ENCODE measurements at places on chromosomes 6 and 20.

GRCh38 chr6:103269581-103269980 lies 1590.1 kb downstream of the HACE1 start:
- no peak for DNase-seq

GRCh38 chr20:2873747-2874041 lies 413 bp downstream of the PTPRA start:
- DNase-seq, result no peak

- no peak for DNase-seq
Observed at GRCh38 chr6:96652552-96652951, 89.6 kb downstream of the FHL5 start.

- peak; percentile 96 for DNase-seq
Observed at GRCh38 chr6:2245103-2245876, at the start of gene GMDS. Gene GMDS, minus strand, starts transcription at chr6:2245605.

DNA sequence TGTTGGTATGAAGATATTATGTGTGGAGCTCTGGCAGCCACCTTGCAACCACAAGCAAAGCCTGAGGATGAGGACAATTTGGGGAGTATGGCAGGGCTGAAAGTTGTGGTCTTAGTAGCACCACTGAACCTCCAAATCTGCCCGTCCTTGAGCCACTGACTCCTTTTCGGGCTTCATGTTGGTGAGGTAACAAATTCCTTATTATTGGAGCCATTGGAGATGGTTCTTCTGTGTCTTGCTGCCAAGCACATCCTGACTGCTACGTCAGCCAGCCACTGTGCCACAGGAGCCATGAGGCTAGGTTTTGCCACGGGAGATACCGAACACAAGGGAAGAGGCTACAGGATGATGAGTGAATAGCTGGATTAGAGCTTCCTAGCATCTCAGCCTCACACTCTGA lies 201.6 kb downstream of the BMP7 start:
- DNase-seq, result no peak

DNA sequence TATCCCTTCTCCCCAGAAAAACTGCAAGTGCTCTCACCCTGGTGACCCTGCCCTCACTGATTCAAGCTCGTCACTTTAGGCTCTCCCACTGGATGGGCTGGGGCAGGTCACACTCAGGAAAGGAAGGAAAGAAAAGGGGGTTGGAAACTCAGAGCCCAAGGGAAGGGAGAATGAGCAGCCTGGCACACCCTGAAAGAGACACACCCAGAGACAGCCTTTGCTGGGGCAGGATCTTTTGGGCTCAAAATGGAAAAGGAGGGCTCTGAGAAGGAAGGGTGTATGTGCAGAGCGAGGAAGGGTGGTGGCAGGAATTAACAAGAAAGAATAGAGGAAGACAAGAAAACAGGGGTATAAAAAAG lies 2.5 kb downstream of the PPP1R18 start:
- no peak for DNase-seq

DNA sequence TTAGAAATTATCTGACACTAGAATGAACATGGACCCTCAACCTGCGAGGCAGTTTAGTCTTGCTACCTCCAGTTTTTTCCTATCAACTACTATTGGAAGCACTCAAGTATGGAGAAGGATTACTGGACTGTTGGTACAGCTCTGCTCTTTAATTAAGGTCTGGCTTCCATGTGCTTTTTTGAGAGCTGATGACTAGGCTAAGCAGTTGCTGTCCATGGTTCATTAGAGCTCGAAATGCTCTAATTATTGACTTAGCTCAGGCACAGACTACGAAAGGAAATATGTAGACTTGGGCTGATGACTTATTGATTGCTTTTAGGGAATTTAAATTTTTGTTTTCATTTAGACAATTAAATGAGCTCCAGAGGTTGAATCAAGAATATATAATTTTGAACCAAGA lies 1281.6 kb downstream of the HACE1 start:
- DNase-seq, result no peak

DNA sequence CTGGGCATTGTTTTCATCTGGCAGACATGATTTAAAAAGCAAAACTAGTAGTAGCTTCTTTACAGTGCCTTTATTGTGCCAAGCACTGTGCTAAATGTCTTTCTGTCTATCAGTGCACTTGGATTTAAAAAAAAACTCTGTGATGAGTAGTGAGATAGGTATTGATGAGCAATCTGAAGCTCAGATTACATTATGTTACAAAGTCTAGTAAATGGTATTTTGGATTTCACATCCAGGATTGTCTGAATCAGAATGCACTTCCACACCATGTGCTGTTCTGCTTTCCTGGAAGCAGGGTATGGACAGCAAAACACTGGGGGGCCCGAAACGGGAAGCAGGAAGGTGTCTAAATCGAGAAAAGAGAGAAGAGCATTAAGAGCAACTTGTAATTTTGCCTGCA lies 103.4 kb upstream of the CCN2 start:
- DNase-seq, result no peak

DNA sequence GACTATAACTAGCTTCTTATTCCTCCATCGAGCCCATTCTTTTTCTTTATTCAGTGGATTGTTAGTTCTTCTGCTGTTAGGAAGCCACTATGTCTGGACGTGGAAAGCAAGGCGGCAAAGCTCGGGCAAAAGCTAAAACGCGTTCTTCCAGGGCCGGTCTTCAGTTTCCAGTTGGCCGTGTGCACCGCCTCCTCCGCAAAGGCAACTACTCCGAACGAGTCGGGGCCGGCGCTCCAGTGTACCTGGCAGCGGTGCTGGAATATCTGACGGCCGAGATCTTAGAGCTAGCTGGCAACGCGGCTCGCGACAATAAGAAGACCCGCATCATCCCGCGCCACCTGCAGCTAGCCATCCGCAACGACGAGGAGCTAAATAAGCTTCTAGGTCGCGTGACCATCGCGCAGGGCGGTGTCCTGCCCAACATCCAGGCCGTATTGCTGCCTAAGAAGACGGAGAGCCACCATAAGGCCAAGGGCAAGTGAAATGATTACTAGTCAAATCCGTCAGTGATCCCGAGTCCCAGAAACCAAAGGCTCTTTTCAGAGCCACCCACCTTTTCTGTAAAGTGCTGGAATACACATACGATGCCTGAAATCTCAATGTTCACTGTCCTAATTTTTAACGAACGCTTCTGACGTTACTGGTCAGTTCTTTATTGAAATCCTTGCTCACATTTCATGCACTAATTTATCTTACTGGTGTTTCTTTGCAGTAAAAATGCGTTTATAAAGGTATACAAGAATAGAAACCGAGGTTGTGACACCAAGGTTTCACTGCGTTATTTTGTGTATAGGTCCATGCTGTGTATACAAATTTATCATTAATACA lies 129.9 kb downstream of the HFE start:
- peak; percentile 97 for DNase-seq

DNA sequence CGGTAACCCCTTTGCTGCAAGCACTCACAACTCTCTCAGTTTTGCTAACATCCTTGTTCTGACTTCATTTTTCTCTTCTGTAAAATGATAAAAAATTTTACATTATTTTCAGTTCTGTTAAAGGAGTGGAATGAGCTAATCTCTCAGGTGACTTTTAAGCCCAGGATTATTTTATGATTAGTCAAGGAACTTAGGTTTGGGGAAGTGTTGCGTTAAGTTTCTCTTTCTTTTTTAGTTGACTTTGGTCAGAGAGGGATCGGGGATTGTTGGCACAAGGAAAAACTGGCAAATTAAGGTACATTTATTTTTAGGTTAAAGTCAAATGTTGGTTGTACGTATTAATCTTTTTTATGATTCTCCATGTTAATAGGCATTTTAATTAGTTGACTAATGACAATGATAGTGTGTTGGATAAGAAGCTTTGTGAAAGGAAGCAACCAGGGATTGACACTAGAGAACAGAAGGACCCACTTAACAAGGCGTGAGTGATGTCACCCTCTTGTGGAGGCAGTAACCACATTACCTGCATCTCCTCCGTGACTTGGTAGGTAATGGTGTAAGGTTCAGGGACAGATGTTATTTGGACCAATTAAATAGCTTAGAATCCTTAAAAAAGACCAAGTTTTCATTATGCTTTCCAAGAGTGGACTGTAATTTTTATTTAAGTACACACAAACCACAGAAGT lies 31.6 kb downstream of the CD83 start:
- DNase-seq, result no peak

DNA sequence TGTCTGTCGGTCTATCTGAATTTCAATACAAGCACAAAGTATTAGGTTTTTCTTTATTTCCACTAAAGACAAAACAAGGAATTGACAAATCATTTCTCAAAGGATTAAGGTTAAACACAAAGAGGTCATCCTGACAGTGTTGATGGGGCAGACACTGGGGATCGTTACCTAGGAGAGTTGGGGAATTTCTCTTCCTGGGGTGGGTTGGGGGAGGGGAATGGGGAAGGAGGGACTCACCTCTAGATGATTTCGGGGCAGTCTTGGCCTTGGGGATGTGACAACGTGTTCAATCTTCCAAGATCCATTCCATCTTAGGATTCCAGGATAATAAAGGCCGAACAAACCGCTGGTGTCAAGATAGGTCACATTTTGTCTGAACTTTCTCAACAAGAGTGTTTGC lies 35.4 kb upstream of the FOXA2 start:
- DNase-seq, result no peak

DNA sequence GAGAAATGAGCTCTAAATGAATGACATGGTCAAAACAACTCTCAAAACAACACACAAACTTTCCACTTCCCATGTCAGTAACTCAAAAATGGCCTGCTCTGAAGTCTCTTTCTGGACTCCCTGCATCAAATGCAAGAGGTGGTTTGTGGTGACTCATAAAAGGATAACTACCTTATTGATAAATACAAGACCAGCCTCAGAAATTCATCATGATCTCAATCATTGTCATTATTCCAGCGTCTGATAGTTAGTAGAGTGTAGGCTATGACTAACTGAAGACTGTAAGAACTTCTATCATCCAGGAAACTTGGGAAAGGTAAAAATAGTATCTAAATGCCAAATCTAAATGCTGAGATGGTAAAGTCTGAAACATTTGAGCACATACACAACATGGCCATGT lies 369.4 kb downstream of the BMP2 start:
- no peak for DNase-seq

DNA sequence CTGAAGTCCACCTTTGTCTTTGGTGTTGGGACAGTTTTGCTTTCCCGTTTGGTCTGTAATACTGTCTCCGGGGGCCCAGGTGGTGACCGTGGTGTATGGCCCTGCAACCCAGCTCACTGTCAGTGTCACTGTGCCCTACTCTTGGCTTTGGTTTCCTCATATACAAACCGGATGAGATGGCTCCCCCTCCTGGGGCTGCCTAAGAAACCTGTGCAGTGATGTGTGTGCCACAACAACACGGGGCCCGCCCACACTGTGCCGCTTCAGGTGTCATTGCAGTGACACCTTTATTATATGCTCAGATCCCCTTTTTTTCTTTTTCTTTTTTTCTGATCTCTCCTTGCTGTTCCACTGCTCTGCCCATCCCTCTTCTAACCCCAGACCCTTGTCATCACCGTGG lies 73.9 kb downstream of the RAMACL start:
- no peak for DNase-seq

DNA sequence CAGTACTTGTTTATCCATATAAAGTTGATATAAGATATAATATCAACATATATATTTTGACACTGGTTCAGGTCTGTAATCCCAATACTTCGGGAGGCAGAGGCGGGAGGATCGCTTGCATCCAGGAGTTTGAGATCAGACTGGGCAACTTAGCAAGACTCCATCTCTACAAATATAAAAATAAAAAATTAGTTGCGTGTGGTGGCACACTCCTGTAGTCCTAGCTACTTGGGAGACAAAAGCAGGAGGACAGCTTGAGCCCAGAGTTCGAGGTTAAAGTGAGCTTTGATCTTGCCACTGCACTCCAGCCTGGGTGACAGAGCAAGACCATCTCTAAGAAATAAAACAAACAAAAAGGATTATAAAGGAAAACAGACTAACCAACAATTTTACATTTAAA lies 8.9 kb upstream of the KATNA1 start:
- no peak for DNase-seq

DNA sequence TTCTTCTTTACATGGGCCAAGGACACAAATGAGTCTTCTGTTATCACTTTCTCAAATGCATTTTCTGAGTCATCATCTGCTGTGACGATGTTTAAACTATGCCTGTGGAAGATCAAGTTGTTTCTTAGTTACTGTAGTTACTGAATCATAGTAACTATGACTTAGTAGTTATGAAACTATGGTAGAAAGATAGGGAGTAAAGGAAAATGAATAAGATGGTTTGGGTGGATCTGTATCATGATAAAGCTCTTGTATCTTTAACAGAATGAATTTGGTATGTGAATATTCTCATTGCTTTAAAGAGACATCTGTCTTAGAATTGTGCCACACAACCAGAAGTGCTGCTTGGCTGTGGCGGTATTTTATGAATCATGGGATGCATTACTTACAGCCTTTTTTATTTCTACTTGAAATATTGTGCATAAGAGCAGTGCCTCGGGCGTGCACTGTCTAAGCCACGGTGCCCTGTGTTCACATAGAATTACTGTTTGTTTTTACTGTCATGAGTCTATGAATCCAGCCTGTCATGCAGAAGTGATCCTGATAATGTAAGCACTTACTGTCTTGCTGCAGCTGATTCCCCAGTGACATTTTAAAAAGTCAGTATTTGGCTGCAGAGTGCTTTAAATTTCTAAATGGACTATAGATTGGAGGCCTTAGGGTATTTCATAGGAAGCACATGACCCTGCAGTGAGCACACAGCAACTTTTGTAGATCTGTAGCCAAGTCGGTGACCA lies 215.2 kb downstream of the TMEM242 start:
- peak; percentile 86 for DNase-seq

- no peak for DNase-seq
Observed at GRCh38 chr6:106693418-106693817, 64.0 kb downstream of the QRSL1 start.

DNA sequence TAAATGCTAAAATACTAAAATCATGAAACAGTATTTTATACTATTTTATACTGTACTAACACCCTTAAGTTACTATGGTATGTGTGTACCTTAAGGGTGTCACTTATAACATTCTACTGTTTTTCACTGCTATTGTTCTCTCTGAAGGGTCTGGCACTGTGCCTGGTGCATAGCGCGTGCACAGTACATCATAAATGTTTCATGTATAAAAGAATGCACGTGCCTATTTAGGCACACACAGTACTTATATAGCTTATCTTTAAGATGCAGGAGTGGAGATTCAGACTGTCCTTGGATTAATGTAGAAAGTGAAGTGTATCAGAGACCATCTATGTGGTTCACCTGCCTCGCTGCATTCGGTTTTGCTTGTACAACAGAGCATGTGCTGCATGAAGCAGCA lies 64.0 kb upstream of the SGK1 start:
- DNase-seq, result no peak

- DNase-seq, result no peak
Observed at GRCh38 chr6:163398115-163398514, 16.4 kb upstream of the QKI start.
